ENCODE measurements at places on chromosomes 7 and 10. TPM values are rescaled to one million over a fixed set of nuclear protein-coding genes. Genes with fewer than 3 reads are reported as not detected.

CUZD1 gene
- 0.40 TPM for total RNA-seq

MEOX2 gene
- total RNA-seq, result not detected

MYO1G gene
- total RNA-seq, result 0.17 TPM

NT5C3A gene
- 34.3 TPM for total RNA-seq

GTPBP10 gene
- 23.5 TPM for total RNA-seq

ALOX5 gene
- total RNA-seq, result 0.11 TPM

DNAJC12 gene
- 15.5 TPM for total RNA-seq

PDSS1 gene
- total RNA-seq, result 16.8 TPM

SHH gene
- 0.11 TPM for total RNA-seq

GRID1 gene
- total RNA-seq, result not detected

C10orf53 gene
- total RNA-seq, result not detected

CRPPA gene
- 0.75 TPM for total RNA-seq

VPS37D gene
- total RNA-seq, result 7.7 TPM

SEMA4G gene
- total RNA-seq, result 2.6 TPM

HEPACAM2 gene
- total RNA-seq, result not detected

AKR1C4 gene
- total RNA-seq, result not detected

RHOBTB1 gene
- total RNA-seq, result 6.7 TPM

COL28A1 gene
- 0.26 TPM for total RNA-seq

EPO gene
- not detected for total RNA-seq

SLC37A3 gene
- 22.1 TPM for total RNA-seq

GIMAP7 gene
- not detected for total RNA-seq

GPR15LG gene
- total RNA-seq, result not detected

CH25H gene
- not detected for total RNA-seq

HTR5A gene
- total RNA-seq, result not detected

ADAM12 gene
- 9.4 TPM for total RNA-seq

CNTNAP2 gene
- 1.8 TPM for total RNA-seq

GBX1 gene
- not detected for total RNA-seq

UPK3B gene
- 3.0 TPM for total RNA-seq

GNG11 gene
- 4.4 TPM for total RNA-seq

CPA2 gene
- not detected for total RNA-seq

PRSS37 gene
- not detected for total RNA-seq

TRIM74 gene
- 0.23 TPM for total RNA-seq

ZNF365 gene
- total RNA-seq, result 20.2 TPM

COL17A1 gene
- total RNA-seq, result 1.6 TPM

TEX47 gene
- total RNA-seq, result not detected

FGL2 gene
- total RNA-seq, result not detected

ZNF736 gene
- total RNA-seq, result 10.7 TPM

PNLIPRP1 gene
- not detected for total RNA-seq

OR6V1 gene
- not detected for total RNA-seq

SPDYE9 gene
- total RNA-seq, result not detected

GPR141 gene
- not detected for total RNA-seq

CHST3 gene
- 17.0 TPM for total RNA-seq

Measured in PC-3 (cell line).